HCT116 (cell line): ENCODE measurements at places on chromosomes 6 and 20. TPM values are rescaled to one million over a fixed set of nuclear protein-coding genes. Genes with fewer than 3 reads are reported as not detected.

The UBE2C gene
- total RNA-seq, result 205 TPM

The ANKRD66 gene
- not detected for total RNA-seq

The DSTN gene
- total RNA-seq, result 202 TPM

The SLC16A10 gene
- total RNA-seq, result 8.3 TPM

The RNGTT gene
- total RNA-seq, result 23.0 TPM

The TTK gene
- total RNA-seq, result 46.3 TPM

The RIMS4 gene
- 0.05 TPM for total RNA-seq

The PEX3 gene
- 12.9 TPM for total RNA-seq

GRCh38 chr6:6716998-6717763 lies 128.7 kb downstream of the LY86 start:
- no peak for DNase-seq

- no peak for DNase-seq
Observed at GRCh38 chr6:63023726-63024125, 187.5 kb upstream of the FKBP1C start.

DNA sequence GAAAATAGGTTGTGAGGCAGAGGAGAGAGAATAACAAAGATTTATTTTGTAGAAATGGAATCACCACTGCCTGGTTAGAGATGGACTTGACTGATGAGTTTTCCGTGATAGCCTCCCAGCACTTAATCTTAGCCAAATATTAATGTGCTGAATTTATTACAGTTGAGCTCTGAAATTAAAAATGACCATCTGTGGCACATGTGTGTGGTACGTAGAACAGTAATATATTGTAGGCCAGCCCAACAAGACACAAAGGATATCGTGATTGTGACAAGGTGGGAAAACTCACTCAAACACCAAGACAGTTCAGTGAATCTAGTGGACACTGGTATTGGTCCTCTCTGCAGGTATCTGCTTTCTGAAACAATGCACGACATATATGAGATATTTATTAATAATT lies 119.4 kb downstream of the HAO1 start:
- no peak for DNase-seq

DNA sequence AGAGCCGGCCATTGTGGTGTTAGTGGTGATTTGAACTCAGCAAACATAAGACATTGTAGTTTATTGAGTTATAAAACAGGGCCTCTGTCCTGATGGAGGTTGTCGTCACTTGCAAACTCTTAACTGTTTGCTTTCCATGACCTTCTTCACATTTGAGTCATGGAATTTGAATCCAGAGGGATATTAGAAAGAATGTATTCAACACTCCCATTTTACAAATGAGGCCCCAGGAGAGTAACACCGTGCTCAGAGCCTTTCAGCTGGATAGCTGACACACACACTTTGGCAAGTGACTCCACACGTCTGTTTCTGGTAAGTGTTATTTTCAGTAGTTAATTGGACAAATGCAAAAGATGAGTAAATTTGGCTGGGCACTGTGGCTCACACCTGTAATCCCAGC lies 72.4 kb upstream of the XRN2 start:
- no peak for DNase-seq

- no peak for DNase-seq
Observed at GRCh38 chr20:20761301-20761700, 48.9 kb upstream of the RALGAPA2 start.

DNA sequence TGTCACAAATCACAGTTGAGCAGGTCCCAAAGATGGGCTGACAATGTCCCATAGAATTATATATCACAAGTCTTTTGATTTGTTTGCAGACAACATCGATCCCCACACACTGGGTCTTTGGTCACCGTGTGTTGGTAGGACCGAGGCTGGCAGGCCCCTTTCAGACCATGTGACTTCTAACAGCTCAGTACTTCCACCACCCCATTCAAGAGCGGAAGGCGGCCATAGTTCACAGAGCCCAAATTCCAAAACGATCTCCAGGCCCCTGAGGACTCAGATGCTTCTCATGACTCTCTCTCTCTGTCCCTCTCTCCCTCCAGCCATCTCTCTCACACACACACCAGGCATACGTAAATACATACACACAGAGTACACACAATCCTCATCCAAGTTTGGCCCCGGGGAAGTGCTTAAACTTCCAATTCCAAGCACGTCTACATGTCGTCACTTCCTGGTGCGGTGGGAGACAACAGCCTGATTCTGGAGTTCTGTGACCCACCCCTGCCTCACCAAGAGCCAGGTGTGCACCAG lies 155.9 kb upstream of the INSM1 start:
- no peak for DNase-seq

- DNase-seq, result no peak
Observed at GRCh38 chr6:109503327-109504224, 20.6 kb upstream of the ZBTB24 start.

DNA sequence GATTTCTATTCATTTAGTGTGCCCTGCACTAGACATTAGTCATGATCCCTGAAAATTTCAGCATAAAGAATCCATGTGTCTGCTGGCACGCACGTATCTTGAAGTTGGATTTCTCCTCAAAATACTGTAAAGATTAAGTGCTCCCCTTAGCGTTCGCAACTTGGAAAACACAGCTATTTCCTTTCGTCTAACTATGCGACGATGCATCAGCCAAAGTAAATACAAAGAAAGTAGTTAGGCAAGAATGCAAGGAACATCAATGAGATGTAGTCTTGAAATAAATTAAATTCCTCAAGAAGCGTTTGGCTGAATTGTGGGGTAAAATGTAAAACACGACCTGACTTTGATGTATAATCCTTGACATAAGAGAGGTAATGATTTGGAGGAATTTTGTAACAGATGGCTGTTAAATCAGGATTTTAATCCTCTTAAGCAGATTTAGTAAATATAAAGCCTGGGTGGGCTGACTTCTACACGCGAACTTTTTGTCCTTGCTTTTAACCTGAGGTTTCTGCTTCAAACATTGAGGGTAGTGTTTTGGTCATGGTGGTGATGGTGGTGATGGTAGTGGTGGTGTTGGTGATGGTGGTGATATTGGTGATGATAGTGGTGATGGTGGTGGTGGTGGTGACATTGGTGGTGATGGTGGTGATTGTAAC lies 88.2 kb downstream of the FOXF2 start:
- DNase-seq, result no peak

DNA sequence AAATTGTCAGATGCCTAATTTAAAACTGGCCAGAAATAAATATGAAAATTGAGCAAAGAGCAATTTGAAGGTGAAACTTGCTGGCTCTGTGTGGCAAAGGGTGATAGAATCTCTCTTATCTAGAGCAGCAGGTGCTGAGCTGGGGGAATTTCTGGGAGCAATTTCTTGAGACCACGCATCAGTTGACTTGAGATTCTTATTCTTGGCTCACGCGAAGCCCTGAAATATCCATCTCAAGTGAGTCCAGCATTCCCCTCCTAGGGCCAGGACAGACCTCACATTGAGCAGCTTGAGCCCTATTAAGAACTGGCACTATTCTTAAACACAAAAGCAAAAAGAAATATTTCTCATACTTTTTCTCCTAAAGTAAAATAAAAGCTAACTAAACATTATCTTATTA lies 66.3 kb downstream of the MAP7 start:
- DNase-seq, result no peak

DNA sequence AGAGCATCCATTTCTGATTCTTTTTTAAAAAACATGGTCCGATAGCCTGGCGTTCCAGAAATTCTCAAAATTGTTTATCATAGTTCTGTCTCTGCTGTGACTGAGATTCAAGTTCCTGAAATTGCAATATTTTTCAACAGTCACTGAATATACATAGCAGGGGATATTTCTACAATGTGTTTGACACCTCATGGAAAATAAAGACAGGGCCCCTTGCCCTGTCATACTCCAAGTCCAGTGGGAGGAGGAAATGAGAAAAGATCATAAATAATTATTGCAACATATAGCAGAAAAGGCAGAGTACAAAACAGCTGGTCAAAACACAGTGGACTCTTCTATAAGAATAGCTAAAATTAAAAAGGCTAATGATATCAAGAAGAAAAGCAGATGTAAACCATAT lies 234.8 kb upstream of the SPTLC3 start:
- DNase-seq, result no peak

- no peak for DNase-seq
Observed at GRCh38 chr6:145891126-145891525, 73.0 kb downstream of the SHPRH start.

- no peak for DNase-seq
Observed at GRCh38 chr6:131250122-131250521, 114.9 kb downstream of the AKAP7 start.

DNA sequence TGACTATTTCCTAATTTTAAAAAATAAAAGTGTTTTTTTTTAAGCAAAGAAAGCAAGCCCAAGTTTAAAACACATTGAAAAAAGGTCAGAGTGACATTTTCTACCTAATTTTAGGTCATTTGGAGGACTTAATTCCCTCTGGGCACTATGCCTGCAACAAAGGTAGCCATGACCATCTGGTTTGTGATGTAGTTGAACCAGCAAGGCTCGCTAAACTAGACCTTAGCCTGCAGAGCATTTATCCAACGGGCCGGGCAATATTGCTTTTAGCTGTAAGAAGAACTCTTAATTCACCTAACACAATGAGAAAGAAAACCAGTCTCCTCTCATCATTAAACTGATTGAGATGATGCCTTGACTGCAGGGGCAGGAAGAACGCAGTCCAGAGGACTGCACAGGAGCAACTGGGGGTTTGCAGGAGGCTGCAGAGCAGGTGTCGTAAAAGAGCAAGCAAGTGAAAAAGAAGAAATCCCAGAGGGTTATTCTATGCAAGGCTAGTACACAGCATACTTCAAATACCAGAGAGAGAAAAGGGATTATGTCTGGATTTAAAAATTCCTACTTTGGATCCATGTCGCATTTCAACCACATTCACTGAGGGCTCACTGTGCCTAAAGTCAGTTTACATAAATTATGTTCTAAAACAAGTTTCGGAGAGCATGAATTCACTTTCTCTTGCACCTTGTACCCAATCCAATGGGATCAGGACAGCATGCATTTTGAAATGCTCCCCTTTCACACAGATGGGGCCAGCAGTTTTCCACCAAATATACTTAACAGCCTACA lies 12.8 kb downstream of the TRAF3IP2 start:
- DNase-seq, result no peak

DNA sequence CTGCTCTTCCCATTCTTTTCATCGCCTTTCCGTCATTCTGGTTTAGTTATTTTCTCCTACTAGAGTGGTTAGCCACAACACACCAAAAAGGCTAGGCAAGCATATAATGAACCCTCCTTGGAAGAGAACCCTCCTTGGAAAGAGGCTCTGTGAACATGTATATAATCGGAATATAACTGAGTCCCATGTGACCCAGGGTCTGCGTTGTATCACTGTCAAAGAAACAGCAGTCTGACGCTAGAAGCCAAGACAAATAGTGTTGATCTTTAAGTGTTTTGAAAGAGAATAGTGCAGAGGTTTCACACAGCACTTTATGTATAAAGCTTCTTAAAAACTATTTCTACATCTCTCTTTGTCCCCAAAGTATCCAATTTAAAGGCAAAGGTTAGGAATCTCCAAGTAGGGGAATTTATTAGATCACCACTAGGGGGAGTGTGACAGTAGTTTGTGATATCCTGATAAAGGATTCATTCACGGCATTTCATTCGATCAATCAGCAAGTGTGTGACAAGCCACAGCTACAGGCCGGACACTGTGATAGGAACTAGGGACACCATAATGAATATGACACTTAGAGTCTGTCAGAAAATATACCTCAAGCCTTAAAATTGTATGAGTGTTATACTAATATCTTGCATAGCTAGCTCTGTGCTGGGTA lies 395.3 kb downstream of the CD109 start:
- DNase-seq, result peak; percentile 65

GRCh38 chr6:137001299-137001976 lies 43.3 kb downstream of the IL20RA start:
- peak; percentile 74 for DNase-seq

DNA sequence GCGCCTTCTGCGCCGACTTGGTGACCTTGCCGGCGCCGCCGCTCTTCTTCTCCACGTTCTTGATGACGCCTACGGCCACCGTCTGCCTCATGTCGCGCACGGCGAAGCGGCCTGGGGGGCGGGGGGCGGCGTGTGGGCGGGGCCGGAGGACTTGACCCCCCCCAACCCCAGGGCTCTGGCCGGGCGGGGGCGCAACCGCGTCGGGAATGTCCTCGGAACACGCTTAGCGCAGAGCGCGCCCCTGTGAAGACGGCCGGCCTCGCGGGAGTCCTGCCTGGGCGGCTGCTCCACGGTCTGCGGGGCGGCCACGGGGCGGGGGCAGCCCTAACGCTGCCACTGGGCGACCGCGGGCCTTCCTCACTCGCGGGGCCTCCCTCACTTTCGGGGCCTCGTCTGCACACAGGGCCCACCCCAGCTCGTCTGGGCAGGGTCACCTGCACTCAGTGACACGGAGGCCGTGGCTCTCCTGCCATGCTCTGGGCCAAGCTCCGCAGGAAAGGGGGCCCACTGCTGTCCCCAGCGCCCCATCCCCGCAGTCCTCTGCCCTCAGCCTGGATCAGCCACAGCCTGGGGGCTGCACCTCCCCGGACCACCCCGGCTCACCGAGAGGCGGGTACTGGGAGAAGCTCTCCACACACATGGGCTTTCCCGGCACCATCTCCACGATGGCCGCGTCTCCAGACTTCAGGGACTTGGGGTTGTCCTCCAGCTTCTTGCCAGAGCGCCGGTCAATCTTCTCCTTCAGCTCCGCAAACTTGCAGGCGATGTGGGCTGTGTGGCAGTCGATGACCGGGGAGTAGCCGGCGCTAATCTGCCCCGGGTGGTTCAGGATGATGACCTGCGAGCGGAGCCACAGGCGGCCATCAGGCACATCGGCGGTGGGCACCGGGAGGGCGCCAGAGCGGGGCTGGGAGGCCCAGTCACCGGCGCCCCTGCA lies 10.3 kb downstream of the EEF1A2 start:
- DNase-seq, result no peak

- no peak for DNase-seq
Observed at GRCh38 chr6:2582268-2582667, 168.5 kb downstream of the MYLK4 start.

GRCh38 chr20:36394340-36394965 lies 88.3 kb downstream of the DLGAP4 start:
- no peak for DNase-seq

- DNase-seq, result no peak
Observed at GRCh38 chr6:7188492-7188891, 80.7 kb downstream of the RREB1 start.

DNA sequence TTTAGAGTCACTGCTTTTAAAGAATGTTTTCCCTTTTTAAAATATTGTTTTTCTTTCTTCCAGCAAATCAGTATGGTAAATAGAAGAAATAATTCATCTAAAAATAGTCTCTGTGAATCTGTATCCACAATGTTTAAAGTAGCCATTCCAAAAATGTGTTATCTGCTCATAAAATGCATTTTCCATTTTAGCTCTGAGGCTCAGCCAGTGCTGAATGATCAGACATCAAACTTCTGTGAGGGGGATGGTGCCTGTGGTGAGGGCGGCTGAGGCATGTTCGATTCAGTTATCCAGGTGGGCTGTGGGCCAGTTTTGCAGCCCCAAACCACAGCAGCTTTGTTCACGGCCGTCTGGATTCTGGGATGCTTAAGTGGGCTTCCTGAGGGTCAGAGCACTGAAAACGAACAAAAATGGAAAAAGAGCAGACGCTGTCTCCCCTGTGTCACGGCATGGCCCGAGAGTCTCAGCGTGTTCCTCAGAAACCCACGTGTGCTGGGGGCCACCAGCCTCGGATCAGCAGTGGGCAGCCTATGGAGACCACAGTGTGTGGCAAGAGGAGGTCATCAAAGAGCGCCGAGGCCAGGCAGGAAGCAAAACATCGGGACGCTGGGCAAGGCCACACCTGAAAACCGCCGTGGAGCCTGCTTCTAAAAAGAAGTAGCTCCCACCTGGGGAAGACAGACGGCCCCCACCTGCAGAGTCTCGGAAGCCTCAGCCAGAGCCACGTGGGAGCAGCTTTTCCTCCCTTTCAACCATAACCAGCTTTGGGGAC lies 134.9 kb upstream of the THBS2 start:
- DNase-seq, result no peak
